COR-L47 (cell line): ENCODE measurements at places on chromosomes 16 and 17.

DNA sequence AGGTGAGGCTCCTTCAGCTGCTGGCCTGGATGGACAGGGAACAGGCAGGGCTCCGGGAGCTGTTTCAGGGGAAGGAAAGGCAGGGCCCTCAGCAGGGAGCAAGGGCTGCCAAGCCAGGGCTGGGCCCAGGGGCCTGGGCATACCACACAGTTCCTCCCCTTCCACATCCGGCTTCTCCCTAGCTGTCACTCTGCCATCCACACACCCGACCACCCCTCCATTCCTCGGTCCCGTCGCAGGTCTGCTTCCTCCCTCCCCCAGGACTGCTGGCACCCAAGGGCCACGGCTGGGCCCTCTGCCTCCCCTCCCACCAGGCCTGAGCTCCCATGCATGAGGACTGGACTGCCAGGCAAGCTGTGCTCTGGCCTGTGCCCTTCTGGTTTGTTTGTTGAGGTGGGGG is 24.0 kb downstream of the CDIP1 start:
- DNase-seq: no peak

GRCh38 chr17:50238601-50239280 is 35.5 kb upstream of the TMEM92 start:
- no peak for DNase-seq

DNA sequence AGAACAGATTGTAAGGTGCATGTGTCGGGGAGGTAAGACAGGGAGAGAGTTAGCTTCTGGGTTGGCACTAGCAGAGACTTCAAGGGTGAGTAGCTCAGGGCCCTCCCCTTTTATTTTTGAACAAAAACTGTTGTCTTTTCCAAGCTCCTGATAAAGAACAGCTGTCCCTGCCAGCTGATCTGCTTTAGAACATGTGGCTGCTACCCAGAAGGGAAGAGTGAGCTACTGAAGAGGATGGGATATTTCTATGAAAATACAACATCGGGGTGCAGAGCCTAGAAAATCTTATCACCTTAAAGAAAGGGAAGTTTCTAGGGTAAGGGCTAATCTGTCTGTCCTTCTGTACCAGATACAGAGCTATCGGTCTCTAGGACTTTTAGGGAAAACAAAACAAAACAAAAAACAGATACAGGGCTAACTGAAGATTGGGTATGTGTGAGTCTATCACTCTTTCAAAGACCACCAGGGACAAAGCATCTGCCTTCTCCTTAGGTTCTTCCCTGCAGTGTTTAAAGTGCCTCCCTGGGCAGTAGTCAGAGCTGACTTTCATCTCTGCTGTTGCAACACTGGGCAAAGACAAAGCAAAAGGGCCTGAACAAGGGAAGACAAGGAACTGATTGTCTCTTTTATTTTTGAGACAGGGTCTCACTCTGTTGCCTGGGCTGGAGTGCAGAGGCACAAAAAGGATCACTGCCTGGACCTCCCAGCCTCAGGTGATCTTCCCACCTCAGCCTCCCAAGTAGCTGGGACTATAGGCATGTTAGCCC is 5.0 kb upstream of the DHRS13 start:
- no peak for DNase-seq

DNA sequence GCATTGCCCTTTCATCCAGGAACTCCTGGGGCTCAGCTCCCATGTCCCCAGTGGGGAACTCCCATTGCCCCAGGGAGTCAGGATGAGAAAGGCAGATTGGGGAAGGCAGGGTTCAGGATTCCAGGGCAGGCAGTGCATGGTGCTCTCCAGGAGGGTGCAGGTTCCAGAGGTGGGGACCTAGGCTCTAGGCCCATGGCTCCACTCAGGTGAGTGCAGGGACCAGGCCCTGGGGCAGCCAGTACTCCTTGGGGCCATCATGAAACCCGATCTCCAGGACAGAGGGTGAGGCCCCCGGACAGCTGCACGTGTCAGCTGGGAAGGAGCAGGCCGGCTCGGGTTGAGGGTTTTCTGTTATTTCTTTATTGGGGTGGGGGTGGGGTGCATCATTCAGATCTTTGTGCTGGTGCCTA is 1.3 kb upstream of the MTSS2 start:
- DNase-seq: no peak

- DNase-seq: no peak
These were observed 13.5 kb downstream of the KIF18B start for GRCh38 chr17:44933824-44934744.

DNA sequence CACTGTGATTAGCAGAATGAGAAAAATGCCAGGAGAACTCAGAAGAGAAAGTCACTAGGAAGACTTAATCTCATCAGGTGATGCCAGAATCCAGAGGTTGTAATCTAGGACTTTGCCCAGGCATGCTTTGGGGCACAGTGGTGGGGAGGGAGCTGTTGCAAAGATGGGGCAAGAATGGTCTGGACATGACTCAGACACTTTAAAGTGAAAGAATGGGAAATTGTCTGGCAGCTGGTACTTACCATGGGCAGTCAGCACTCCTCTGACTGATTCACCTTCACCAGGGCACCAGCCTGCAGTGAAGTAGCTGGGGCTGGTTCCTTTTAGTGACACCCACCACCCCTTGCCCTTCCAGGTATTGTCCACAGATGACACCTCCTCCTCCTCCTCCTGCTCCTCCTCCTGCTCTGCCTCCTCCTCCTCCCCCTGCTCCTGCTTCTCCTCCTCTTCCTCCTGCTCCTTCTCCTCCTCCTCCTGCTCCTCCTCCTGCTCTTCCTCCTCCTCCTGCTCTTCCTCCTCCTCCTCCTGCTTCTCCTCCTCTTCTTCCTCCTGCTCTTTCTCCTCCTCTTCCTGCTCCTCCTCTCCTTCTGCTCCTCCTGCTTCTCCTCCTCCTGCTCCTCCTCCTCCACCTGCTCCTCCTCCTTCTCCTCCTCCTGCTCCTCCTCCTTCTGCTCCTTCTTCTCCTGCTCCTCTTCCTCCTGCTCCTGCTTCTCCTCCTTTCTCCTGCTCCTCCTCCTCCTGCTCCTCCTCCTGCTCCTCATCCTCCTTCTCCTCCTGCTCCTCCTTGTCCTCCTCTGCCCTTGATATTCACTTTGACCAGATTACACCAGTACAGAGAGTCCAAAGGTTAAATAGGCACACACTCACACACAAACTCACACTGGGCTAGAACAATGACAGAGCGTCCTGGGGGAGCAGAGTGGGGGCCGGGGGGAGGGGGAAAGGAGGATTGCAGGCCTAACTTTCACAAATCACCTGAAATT is at the start of gene CHD9NB:
CHD9NB (minus strand) TSS at position 379 of the 983 bp plus-strand sequence. CDS start 8,739 bp downstream, outside the sequence.
- DNase-seq: no peak

DNA sequence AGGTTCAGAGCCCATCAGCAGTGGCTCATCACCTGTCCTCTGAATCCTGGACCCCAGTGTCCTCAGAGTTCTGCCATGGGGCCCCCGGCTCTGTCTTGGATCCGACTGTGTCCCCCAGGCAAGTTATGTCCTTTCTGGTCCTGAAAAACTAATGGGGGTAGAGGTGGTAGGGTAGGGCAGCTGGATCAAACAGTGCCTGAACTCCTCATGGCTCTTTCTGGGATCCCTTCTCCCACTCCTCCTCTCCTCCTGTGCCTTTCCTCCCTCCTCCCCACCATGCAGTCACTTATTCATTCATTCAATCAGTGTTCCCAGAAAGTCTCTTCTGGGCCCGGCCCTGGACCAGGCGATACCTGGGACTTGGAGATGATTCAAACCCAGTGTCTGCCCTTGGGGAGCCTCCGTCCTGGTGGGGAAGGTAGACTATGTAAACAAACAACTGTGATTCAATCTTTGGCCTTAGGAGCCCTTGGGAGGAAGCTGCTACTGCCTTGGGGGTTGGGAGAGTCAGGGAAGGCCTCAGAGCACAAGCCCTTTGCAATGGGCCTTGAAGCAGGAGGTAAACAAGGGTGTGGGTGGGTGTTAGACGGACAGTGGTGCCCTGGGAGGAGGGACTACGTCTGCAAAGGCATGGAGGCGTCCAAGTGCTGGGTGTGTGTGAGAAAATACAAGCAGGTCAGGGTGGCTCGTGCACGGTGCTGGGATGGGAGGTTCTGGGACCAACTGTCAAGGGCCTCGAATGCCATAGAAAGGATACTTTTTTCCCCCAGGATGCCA is 6.4 kb upstream of the FAM83G start:
- no peak for DNase-seq

- no peak for DNase-seq
These were observed 151.1 kb upstream of the NOL11 start for GRCh38 chr17:67566656-67567055.

- no peak for DNase-seq
These were observed 177.3 kb upstream of the RBL2 start for GRCh38 chr16:53257001-53257400.

GRCh38 chr17:10585529-10585928 is 36.1 kb upstream of the MYH2 start:
- DNase-seq: no peak

DNA sequence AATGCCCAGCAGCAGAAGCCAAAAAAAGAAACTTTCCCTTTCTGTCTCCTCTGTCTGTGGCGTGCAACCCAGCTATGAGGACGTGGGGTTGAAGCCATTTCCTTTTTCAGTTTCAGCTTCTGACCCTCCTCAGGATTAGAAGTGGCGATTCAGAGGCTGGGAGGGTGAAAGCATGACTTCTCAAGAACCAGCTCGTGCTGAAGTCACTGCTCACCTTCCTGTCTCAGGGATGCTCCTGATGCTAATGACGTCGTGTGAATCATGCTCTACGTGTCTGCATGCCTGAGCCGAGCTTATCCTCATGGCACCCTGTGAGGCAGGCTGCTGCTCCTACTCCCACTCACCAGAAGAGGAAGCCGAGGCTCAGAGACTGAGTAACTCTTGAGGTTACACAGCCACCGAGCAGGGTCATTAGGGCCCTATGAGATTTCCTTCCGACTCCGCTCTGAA is 5.7 kb upstream of the LPO start:
- no peak for DNase-seq

- DNase-seq: no peak
These were observed 929 bp downstream of the SLC25A11 start for GRCh38 chr17:4938688-4939545.
